ENCODE measurements at places on chromosomes 13 and 19.

DNA sequence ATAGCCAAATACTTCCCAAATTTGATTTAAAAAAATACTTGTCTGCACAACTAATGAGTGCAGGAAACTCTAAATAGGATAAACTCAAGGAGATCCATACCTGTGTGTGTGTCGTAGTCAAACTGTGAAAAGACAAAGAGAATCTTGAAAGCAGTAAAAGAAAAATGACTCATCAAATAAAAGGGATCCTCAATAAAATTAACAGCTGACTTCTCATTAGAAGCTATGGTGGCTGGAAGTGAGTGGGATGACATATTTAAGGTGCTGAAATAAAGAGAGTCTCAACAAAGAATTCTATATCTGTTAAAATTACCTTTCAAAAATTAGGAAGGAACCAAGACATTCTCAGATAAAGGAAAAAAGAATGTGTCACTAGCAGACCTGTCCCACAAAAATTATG is 13.7 kb downstream of the RNASEH2B start:
- no peak for DNase-seq

DNA sequence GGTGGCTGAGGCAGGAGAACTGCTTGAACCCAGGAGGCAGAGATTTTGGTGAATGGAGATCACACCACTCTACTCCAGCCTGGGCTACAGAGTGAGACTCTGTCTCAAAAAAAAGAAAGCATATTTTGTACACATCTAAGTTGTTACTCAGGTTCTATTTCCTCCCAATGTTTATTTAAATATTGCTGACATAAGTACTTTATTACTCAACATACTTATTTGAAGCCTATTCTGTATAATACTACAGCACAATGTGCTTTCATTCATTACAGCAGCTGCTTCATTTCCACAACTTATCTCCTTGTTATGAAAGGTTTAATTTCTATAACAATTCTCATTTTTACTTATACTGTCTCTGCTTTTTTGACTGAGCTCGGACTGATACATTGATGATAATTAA is 495.7 kb downstream of the SLITRK1 start:
- DNase-seq: no peak

GRCh38 chr19:33486936-33487811 is 34.4 kb downstream of the PEPD start:
- DNase-seq: no peak

DNA sequence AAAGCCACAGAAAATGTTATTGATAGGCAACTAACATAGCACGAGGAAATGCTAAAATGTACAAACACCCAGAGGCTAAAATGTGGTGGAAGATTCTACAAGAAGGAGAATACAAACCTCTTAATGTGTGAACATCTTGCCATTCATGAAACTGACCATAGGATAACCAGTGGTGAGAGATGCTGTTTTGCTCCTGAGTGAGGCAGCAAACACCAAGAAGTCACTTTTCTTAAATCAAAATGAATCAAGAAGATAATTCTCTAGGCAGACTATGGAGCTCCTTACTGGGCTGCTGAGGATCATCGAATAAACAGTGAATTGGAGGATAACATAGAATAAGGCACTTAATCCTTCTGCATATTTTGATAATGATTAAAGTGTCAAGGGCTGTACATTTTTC is 375.4 kb upstream of the SLITRK6 start:
- DNase-seq: no peak

DNA sequence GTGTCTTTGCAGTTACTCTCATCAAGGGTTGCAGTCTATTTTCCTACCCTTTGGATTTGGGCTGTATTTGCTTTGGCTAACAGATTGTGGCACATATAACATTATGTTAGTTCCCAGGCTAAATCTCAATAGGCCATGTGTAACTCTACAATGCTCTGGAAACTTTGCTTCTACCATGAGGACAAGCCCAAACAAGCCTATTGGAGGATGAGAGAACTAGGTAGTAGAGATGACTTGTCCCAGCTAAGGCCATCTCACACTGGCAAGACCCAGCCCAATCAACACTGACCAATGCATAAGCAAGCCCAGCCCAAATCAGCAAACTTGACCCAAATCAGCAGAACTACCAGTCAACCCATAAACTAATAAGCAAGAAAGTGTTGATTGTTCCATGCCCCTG is 311.8 kb downstream of the NDFIP2 start:
- DNase-seq: no peak

DNA sequence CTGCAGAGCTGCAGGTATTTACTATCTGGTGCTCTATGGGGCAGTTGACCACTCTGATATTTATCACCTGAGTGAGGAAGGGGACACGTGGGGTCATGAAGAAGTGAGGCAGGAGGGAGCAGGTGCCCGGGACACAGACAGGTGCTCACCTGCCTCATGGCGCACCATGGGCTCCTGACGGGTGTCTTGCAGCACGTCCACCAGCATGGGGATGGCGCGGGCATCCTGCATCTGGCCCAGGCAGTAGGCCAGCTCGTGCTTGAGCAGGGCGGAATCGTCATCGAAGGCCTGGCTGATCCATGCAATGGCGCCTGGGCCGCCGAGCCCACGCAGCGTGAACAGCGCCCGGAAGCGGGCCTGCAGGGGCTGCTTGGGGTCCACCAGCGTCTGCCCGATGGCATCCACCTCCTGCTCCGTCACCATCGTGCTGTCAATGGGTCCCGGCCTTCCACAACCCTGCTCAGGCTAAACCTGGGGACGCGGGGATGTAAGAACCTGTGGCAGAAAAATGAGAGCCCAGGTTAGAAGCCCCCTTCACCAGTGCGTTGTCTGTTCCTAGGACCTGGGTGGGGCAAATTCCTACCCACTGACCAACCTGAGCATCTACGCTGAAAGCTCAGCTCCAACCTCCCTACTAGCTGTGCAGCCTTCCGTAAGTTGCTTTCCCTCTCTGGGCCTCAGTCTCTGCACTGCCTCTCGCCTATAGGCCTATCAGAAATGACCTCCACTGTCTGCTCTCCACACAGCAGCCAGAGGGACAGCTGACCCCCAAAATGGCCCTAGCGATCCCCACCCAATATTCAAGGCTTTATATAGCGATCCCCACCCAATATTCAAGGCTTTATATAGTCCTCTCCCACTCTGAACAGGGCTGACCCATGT is 3.8 kb downstream of the DOHH start:
- no peak for DNase-seq

DNA sequence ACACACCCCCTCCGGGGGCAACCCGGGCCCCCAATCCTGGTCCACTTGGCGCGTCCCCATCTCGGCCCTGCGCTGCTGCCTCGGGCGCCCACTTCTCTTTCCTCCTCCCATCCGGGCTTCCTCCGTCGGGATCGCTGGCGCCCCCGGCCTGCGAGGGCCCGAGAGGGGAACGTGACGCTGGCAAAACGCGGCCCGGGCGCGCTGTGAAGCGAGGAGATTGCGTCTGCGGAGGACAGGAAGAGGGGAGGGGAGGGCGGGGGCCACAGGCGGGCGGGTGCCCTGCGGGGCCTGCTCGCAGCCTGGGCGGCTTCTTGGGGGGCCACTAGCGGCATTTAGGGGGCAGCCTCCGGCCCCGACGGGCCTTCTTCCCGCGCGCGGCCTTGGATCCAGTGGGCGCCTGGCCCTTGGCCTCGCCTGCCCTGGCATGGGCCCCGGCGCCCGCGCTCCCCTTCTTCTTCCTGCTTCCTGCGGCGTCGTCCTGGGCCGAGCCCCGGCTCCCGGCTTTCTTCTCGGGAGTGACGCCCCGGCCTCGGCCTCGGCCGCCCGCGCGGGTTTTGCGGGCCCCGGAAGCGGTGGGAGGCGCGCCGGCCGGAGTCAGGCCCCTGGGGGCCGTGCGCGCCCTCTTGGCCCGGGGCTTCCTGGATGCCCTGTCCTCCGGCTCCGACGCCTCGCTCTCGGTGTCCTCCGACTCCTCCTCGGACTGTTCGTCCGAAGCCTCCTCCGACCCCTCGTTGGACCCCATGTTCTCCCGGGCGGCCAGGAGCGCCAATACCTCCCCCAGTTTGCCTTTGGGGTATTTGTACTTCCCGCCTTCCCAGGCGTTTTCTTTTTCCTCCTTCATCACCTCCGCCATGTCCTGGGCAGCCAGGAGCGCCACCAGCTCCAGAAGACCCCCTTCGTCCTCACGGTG is 2.2 kb downstream of the PNMA8B start:
- DNase-seq: no peak

GRCh38 chr19:15136234-15136954 is 29.2 kb downstream of the SYDE1 start:
- no peak for DNase-seq

DNA sequence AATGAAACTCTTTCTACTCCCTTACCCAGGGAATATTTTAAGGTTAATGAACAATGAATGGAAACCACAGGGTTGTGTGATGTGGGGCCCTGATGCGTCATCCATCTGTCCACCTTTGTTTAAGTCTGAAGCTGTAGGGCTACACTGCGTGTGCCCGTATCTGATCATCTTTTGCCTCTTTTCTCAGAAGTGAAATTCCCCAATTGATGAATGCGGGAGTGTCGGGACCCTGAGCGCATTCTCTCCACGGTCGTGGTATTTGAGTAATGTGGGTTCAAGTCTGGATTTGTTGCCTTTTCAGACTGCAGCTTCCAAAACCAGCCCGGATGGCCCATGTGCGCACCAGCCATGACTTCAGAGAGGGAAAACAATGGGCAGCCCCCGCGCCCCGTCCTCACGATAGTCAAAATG is 112.3 kb downstream of the COL4A2 start:
- DNase-seq: no peak

DNA sequence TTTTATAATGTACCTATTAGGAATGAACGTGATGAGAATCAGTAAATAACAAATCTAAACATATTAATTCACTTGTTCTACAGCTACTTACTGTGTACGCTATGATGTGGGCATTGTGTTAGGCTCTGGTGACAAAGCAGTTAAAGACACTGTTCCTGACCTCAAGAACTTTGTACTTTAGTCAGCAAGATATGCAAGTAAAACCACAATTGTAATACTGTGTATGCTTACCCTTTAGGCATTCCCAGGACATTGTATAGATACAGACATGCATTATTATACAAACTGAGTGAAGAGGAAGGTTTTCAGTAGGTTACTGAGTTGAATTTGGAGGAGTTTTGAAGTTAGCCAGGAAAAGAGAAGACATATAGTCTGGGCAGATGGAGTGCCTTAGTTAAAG is 435.8 kb downstream of the HS6ST3 start:
- no peak for DNase-seq

DNA sequence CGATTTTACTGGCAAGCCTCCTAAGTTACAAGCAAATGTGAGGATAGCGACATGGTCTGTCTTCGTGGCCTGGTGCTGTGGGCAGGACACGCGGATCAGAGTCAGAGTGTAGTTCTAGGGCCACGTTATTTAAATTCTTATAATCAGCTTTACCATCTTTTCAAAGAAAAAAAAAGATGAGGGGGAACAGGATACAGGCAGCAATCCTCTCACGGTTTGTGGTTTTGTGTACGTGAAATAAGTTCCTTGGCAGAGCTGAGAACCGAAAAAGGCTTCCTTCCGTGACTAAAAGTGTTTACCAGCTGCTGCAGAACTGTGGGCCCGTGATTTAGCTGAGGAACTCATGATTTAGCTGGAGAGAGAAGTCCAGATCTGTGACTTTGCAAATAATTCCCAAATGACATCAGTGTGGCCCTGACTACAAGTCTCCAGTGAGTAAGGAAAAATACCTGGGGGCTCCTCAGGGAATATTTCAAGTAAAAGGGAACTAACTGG is 27.2 kb downstream of the RCBTB2 start:
- no peak for DNase-seq

- DNase-seq: peak; percentile 33
These were observed 53.8 kb downstream of the EPS15L1 start for GRCh38 chr19:16417660-16418596.

DNA sequence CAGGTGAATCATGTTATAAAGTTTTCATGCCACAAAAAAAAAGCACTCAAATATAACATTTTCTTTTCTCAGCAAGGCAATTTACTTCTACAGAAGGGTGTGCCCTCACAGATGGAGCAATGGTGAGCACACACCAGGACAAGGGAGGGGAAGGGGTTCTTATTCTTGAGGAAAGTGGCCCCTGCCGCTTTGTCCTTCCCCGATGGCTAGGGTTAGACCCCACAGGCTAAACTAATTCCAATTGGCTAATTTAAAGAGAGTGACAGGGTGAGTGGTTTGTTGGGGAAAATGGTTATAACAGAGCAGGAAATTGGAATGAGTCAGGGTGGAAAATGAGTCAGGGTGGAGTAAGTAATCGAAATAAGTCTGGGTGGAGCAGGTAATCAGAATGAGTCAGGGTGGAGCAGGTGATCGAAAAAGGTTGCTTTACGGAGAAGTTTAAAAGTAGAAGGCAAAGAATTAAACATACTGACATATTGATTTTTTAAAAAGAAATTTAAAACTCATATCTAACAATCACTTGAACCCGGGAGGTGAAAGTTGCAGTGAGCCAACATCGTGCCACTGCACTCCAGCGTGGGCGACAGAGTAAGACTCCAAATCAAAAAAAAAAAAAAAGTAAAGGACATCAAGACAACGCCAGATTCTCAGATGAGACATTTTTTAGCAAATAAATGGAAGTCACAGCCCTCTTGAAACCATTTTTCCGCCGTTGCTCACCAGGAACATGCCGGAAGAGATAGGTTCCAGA is 813 bp downstream of the ZNF562 start:
- DNase-seq: no peak

DNA sequence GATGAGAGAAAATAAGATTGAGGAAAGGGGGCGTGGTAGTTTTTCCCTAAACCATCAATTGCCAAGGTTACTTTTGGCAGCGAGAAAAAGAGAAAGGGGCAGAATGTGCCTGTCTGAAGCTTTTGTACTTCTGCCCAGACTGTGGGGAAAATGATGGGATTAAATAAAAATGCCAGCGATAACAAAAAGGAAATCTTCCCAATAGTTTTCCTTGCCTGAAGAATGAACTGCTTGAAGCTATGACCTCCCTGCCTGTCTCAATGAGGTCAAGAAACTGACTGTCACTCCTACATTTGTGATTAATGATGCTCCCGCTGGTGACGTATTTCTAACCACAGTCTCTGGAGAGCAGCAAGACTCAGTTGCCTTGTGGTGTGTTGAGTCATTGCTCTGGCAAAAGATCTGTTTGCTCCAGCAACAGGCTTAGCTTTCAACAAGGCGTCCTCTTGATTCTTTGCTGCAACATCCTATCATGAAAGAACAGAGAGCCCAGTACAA is 1051.5 kb downstream of the DIAPH3 start:
- DNase-seq: no peak

- peak; percentile 88 for DNase-seq
These were observed at the start of gene CUL4A for GRCh38 chr13:113209336-113209758. CUL4A (plus strand) TSS chr13:113209613; CDS start chr13:113209628, 15 bp downstream.

Data from NCI-H1417 (cell line).